Adrenal gland (tissue), 19 donors: ENCODE measurements at places on chromosomes 4 and X. TPM values are rescaled to one million over a fixed set of nuclear protein-coding genes. Genes with fewer than 3 reads are reported as not detected.

GRCh38 chrX:46850771-46851170, 13.9 kb downstream of the RP2 start:
- no peaks in the 10 kb centered on the region for H3K4me1 ChIP-seq
- no peak overlapping the region for H3K27ac ChIP-seq
- H3K4me3 ChIP-seq, result no peak overlapping the region

DNA sequence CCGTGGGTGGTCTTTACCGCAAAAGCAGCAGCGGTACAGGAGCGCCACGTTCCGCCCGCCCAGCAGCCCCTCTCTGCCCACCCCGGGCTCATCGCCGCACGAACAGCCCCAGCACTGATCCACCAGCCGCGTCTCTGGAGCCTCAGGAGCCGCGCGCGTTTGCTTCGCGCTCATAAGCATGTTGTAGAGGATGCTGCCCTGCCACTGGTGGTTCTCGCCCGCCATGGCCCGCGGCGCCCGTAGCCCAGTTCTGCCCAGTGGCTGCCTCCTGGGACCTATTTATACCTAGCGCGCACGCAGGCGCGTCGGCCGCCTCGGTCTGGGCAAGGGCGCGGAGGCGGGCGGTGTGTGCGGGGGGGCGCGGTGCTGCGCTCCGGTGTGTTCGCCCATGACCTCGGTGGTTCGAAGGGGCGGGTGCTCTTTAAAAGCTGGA, at the start of gene NR0B1:
NR0B1 (minus strand) TSS at position 252 of the 433 bp plus-strand sequence; CDS start at position 225, 27 bp downstream.
- H3K36me3 ChIP-seq, result no peaks in the 10 kb centered on the region
- H3K27me3 ChIP-seq, result peaks cover 20% of the 10 kb centered on the region
- DNase-seq, result peak; percentile 80
- peak within 1 kb of the TSS; percentile 53 for H3K27ac ChIP-seq
- H3K4me3 ChIP-seq, result no peak within 1 kb of the TSS

GRCh38 chr4:42268824-42269223, 116.4 kb upstream of the BEND4 start:
- no peaks in the 10 kb centered on the region for H3K36me3 ChIP-seq
- H3K4me1 ChIP-seq, result no peaks in the 10 kb centered on the region
- H3K27ac ChIP-seq, result no peak overlapping the region
- no peaks in the 10 kb centered on the region for H3K27me3 ChIP-seq
- DNase-seq, result no peak

The ADH5 gene
- total RNA-seq, result 129 TPM

GRCh38 chrX:35115205-35115604, 172.6 kb downstream of the FAM47B start:
- peaks cover 2% of the 10 kb centered on the region for H3K27me3 ChIP-seq
- no peak overlapping the region for H3K27ac ChIP-seq
- no peak overlapping the region for H3K4me3 ChIP-seq
- H3K4me1 ChIP-seq, result no peaks in the 10 kb centered on the region
- DNase-seq, result no peak

The BMPR1B gene
- 2.7 TPM for total RNA-seq

DNA sequence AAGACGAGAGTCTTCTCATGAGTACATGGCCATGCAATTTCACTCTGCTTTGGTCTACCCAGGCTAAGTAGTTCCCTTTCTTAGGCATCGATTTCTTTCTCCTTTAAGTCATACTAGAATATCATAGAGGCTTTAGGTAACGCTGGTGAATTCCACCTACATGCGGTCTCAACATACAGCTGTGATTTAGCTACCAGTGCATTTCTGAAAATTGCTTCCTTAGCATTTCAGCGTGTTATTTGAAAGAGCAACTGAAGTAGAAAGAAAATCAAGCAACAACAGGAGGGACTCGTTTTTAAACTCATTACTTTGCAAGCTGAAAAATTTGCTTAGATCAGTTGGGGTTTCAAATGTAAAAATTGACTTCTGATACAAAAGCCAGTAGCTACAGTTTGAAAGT, 48.1 kb upstream of the RASGEF1B start:
- H3K4me3 ChIP-seq, result no peak overlapping the region
- DNase-seq, result no peak
- no peaks in the 10 kb centered on the region for H3K36me3 ChIP-seq
- H3K27ac ChIP-seq, result no peak overlapping the region
- no peaks in the 10 kb centered on the region for H3K27me3 ChIP-seq
- no peaks in the 10 kb centered on the region for H3K4me1 ChIP-seq

DNA sequence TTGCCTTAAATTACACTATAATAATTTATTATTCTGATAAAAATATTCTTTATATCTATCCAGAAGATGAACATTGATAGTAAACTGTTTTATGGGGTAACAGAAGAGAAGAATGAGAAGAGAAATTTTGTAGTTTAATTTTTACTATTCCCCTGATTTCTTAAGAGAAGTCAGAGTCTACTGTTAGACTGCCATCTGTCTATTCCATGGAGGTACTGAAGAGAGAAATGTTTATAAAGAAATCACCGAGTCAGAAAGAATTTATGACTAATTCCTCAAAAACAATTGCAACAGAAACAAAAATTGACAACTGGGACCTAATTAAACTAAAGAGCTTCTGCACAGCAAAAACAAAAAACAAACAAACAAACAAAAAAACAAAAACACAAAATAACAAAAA, 149.9 kb downstream of the FGF16 start:
- H3K27ac ChIP-seq, result no peak overlapping the region
- no peaks in the 10 kb centered on the region for H3K4me1 ChIP-seq
- H3K36me3 ChIP-seq, result no peaks in the 10 kb centered on the region
- H3K4me3 ChIP-seq, result no peak overlapping the region
- no peak for DNase-seq

The DOCK11 gene
- 17.4 TPM for total RNA-seq

DNA sequence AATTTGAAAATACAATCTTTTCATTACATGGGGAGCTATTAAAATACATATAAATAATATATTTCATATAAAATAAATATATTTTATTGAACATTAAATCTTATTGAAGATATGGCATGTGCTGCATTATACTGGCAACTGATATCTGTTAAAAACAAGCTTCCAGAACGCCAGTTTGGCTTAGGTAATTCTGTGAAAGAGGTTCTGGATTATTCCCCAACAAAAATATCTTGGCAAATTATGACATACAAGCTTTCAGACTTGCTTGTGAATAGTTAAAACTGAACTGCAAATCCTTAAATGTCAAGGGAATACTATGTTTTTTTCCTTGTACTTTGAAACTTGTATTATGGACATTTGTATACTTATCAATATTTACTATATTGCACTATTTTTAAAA, 210.2 kb upstream of the LCORL start:
- H3K27ac ChIP-seq, result no peak overlapping the region
- H3K27me3 ChIP-seq, result no peaks in the 10 kb centered on the region
- no peaks in the 10 kb centered on the region for H3K36me3 ChIP-seq
- no peak overlapping the region for H3K4me3 ChIP-seq
- no peak for DNase-seq

- H3K4me1 ChIP-seq, result no peaks in the 10 kb centered on the region
- no peak overlapping the region for H3K27ac ChIP-seq
- H3K4me3 ChIP-seq, result no peak overlapping the region
- DNase-seq, result no peak
Measured at GRCh38 chr4:90769251-90769650, 642.1 kb downstream of the CCSER1 start.

DNA sequence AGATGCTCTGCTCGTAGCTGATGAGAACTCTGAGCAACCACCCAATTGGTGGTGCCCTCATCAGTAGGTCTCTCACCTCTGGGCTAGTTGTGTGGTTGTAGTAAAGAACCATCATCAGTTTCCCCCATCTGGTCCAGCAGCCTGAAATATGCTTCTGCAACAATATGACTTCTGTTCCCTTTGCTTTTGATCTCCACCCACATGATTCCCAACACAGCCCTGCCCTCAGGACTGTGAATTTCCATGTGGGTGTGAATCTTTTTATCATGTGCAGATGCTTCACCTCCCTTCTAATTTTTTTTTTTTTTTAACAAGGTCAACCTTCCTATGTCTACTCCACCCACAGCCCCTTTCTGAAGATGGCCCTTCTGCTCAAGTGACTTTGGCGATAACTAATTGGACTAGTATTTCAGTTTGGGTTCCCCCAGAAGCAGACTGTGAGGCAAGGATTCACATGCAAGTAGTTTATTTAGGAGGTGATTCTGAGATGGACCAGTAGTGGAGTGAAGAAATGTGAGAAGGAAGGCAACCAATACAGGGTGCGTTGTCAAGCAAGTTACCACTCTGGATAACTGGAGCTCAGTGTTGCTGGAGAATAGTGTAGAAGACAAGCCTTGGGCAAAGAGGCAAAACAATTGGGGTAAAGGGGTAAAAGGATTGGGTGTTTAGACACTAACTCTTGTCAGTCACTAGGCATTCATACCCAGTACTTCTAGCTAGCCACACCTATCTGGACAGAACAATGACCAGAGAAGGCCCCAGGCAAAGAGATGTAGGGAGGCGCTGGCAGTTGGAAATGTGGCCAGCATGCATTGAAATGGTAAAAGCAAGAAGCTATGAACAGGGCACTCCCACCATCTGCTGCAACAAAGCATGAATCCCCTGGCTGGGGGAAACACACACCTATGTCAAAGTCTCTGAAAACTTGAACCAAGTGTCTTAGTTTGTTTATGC, 466.2 kb downstream of the BCOR start:
- no peaks in the 10 kb centered on the region for H3K36me3 ChIP-seq
- H3K27me3 ChIP-seq, result peaks cover 32% of the 10 kb centered on the region
- no peaks in the 10 kb centered on the region for H3K4me1 ChIP-seq

DNA sequence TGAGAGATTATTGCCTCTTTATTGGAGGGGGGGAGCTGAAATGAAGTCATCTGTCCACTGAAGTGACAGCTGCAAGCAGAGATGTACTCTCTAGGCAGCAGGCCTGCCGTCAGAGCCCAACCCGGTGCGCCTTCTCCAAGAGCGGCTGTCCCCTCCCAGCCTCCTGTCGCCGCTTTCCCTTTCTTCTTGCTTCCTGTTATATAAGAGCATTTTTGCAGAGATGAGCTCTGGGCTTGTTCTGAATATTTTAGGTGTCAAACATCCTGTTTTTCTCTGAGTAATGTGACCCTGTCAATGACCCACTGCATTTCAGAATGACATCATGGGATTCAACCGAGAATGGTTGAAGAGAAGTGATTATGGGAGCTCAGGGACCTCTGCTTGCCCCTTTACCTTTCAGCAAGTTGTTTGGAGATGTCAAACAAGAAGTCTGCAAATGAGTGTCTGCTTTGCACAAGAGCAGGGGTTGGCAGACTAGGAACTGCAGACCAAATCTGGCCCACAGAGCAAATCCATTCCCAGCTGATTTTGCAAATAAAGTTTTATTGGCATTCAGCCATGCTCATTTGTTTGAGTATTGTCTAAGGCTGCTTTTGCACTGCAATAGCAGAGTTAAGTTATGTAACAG, 79.9 kb downstream of the SLC9A6 start:
- H3K36me3 ChIP-seq, result no peaks in the 10 kb centered on the region
- H3K27ac ChIP-seq, result no peak overlapping the region
- peak; percentile 19 for DNase-seq
- H3K4me3 ChIP-seq, result no peak overlapping the region

- H3K4me3 ChIP-seq, result no peak overlapping the region
- H3K36me3 ChIP-seq, result no peaks in the 10 kb centered on the region
- no peaks in the 10 kb centered on the region for H3K4me1 ChIP-seq
- H3K27ac ChIP-seq, result no peak overlapping the region
Measured at GRCh38 chr4:88335092-88335665, 43.5 kb upstream of the HERC6 start.

The BANK1 gene
- 9.5 TPM for total RNA-seq

GRCh38 chr4:122661176-122662160, 40.6 kb upstream of the IL21 start:
- H3K27me3 ChIP-seq, result no peaks in the 10 kb centered on the region
- no peak overlapping the region for H3K27ac ChIP-seq
- H3K4me1 ChIP-seq, result peaks cover 8% of the 10 kb centered on the region
- no peaks in the 10 kb centered on the region for H3K36me3 ChIP-seq
- no peak overlapping the region for H3K4me3 ChIP-seq

- H3K36me3 ChIP-seq, result no peaks in the 10 kb centered on the region
- peaks cover 12% of the 10 kb centered on the region for H3K27me3 ChIP-seq
- H3K27ac ChIP-seq, result no peak overlapping the region
- DNase-seq, result no peak
- H3K4me3 ChIP-seq, result no peak overlapping the region
Measured at GRCh38 chrX:116010939-116011338, 159.6 kb upstream of the AGTR2 start.

GRCh38 chrX:40371376-40371775, 209.4 kb upstream of the ATP6AP2 start:
- no peaks in the 10 kb centered on the region for H3K4me1 ChIP-seq
- H3K36me3 ChIP-seq, result no peaks in the 10 kb centered on the region

DNA sequence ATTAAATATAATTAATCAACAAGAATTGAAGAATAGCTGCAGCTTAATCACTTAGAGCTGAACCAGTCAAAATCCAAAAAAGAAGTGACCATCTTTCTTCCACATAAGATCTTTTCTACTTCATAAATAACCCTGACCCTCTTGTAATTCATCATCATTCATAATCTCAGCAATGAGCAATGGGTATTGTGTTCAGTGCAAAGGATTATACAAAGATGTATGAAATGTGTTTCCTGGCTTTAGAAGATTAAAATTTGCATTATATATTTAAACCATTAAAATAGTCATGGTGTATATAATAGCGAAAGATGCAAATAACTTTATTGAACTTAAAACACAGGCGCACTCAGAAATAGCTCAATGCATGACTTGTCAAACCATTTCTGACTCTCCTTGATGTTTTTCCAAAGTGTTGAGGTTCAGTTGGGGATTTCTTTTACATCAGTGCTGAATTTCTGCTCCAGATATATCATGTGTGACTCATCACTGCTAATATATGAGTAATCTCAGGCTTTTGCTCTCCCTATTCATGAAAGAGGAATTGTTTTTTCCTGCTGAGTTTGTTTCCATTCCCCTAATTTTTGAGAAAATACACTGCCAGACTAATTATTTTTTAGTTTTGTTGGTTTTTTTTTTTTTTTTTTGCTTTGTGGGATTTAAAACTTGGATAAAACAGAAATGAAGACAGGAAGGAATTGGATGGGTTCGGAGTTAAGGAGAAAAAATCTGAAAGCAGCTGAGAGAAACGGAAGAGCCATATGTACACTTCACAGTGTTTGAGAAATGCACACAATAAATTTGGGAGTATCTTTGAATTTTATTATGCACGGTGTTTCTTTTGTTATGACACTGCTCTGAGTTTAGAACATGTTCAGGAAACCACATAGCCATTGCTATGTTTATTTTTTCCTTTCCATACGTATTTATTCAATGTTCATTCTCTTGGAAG, 290.1 kb upstream of the PCDH7 start:
- no peak overlapping the region for H3K27ac ChIP-seq
- no peak overlapping the region for H3K4me3 ChIP-seq
- no peak for DNase-seq
- H3K4me1 ChIP-seq, result no peaks in the 10 kb centered on the region
- H3K36me3 ChIP-seq, result no peaks in the 10 kb centered on the region

DNA sequence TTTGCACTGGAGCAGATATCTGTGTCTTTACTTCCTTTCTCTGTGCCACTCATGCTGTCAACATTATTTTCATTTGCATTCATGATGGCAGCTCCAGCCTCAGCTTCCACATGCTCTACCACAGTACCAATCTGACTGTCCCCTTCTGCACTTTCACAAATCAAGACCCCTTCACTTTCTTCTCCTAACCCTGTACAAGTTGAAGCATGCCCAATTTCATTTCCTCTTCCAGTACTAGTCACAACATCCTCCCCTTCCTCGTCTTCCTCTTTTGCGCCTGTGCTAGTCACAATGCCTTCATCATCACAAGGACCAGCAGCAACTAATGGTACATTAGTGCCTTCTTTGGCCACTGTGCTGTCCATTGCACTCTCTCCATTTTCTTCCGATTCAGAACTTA, 26.5 kb downstream of the BOD1L1 start:
- no peak for DNase-seq
- no peak overlapping the region for H3K27ac ChIP-seq
- no peaks in the 10 kb centered on the region for H3K27me3 ChIP-seq
- H3K4me3 ChIP-seq, result no peak overlapping the region
- H3K36me3 ChIP-seq, result no peaks in the 10 kb centered on the region

The ARR3 gene
- total RNA-seq, result not detected
